ENCODE measurements at places on chromosomes 7 and 10.
A peak's percentile ranks its signal among the peaks of the same experiment; 100 is the strongest.

GRCh38 chr10:109846832-109847231 is 76.5 kb downstream of the XPNPEP1 start:
- no peak for DNase-seq

GRCh38 chr7:47710201-47710935 is 128.5 kb upstream of the TNS3 start:
- DNase-seq, result no peak

DNA sequence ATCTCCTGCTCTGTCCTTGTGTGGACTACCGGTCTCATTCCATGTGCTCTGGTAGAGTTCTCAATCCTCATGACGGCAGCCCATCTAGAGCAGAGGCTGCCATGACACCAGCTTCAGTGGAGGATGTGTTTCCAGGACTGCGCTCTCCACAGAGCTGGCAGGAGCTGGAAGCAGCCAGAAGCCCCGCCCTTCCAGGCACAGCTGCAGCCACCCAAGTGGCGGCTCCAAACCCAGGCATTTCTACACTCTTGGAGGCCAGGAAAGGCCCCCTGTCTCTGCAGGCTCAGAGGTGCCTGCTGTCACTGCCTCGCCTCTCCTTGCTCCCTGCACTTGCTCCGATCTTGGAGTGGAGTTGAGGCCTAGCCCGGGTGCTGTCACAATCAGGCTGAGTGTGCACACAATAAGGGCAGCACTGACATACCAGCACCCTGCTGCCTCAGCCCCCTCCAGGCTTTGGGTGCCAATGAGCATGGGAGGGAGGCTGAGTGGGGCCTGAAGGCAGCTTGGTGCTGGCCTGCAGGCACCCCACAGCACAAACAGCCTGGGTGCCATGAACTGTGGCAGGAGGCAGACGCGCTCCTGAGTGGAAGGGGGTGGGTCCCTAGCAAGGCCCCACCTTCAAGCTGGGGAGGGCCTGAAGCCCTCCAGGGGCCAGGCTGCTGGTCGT is 122.1 kb downstream of the LRRN3 start:
- no peak for DNase-seq

DNA sequence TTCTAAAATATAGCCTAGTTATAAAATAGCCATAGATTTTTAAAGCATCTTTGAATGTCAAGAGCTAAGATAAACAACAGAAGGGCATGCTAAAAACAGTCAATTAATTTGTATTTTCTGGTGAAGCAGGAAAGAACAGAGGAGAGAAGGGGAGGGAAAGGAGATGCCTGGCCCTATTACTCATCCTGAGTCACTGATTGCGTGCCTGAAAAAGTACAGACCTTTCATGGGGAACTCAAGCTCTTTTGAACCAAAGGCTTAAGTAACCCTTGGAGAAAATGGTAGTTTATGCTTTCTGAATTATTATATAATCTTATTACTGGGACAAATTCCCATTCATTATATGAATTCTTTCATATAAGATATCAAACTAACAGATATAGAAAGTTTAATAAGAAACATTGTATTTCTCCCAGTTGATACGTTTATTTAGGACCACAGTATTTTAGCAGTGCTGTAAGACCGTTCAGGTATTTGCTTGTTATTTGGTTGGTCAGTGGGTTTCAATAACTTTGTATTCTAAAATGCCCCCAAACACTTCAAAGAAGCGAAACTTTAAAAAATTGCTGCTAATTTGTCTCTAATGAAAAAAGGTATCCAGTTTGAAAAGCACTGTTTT is 151.3 kb downstream of the HGF start:
- DNase-seq, result no peak

DNA sequence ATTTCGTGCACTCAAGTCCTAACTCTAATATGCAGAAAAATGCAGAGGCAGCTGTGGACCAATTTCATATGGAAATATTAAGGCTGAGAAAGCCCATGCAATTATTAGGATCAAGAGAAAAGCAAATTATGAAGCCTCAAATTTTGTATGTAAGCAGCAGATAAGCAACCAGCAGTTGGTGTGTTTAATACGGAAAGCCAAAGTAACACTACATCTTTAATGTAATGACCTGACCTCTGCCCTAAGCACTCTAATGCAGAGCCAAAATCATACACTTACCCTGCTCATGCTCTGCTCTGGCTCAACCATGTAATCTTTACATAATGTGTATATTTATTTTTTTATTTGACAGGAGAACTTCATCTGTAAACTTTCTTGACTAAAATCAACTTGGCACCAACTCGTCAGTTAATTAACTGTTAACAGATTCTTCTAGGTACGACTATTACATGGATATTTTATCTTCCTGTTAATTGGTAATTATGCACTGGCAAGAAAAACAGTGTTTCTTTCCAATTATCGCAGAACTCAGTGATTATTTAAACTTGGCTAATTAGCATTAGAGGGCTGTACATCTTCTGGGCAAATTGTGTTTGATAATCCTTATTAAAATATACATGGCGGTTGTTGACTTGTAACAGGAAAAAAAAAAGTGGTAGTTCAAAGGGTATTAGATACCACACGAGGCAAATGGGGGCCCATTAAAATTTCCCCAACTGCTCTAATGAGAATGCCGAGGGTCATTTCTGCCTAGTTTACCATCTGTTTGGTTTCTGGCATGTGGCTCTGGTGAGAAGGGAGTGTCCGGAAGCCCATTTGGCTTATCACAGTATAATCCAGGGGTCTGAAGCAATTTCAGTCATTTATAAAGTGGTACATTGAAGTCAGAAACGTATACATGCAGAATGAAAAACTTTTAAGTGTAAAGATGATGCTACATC is 94.5 kb downstream of the RELN start:
- no peak for DNase-seq

- DNase-seq, result no peak
Observed at GRCh38 chr7:22348379-22348778, 8.6 kb downstream of the RAPGEF5 start.

GRCh38 chr10:49171326-49172060 is 16.7 kb downstream of the TMEM273 start:
- no peak for DNase-seq

DNA sequence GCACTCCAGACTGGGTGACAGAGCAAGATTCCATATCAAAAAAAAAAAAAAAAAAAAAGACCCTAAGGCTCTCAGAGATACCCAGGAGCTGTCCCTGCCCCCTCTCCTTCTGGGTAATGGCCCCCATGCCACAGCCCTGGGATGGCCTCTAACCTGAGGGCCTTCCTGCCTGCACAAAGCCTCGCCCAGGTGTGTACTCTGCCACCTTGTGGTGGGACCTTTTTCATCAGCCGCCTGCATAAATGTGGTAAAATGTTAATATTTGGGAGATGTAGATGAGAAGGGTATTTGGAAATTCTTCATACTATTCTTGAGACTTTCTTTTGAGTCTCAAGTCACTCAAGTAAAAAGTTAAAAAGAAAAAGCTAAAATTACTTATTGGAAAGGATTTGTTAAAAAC is 46.3 kb upstream of the RNF216 start:
- peak; percentile 36 for DNase-seq

GRCh38 chr10:80582286-80582960 is 44.7 kb downstream of the SH2D4B start:
- DNase-seq, result no peak

GRCh38 chr10:3270577-3271316 is 98.2 kb upstream of the PITRM1 start:
- no peak for DNase-seq

DNA sequence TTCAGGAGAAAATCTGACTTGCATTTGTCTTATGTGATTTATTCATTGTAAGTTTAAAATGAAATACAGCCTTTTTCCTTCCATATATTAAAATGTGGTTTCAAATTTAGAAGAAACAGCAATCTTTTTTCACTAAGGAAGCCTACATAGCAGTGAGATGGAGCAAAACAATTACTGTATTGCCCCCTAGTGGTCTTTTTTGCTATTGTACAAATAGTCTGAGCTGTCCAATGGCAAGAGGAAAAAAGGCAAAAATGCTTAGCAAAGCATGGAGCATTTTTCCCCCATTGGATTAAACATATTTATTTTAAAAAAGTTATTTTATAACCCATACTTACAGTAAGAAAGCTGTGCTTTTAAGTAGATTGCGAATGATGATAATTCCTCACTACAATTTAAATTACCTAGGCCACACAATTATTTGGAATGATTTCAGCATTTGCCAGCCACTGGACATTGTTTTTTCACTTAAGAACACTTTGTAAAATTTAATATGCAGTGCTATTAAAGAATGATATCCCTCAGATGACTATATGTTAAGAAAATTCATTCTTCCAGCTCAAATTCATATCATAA is 119.5 kb downstream of the CPED1 start:
- DNase-seq, result peak; percentile 54

GRCh38 chr10:103086799-103087198 is 106.3 kb downstream of the NT5C2 start:
- no peak for DNase-seq

- no peak for DNase-seq
Observed at GRCh38 chr10:130246113-130246512, 109.9 kb downstream of the GLRX3 start.

- no peak for DNase-seq
Observed at GRCh38 chr7:120332433-120332832, 59.5 kb downstream of the KCND2 start.

DNA sequence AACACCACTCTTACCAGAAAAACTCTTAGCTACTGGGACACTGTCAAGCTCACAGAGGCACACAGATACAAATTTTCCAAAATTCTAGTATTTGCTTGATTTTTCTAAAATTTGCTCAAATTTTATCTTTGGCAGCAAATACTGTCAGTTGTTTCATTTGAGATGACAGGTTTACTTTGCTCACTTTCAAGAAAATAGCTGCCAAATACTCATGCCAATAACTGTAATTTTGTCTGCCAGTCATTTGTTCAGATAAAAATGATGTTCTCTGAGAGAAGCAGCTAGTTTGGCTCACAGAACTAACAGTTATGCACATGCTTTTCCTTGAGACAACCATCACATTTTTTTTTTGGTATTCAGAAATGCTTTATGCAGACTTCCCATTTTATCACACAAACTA is 82.8 kb downstream of the LRRC18 start:
- DNase-seq, result no peak

- no peak for DNase-seq
Observed at GRCh38 chr10:124632064-124632531, 112.1 kb downstream of the FAM53B start.

GRCh38 chr7:14381936-14382335 is 392.5 kb upstream of the ETV1 start:
- no peak for DNase-seq

- DNase-seq, result peak; percentile 11
Observed at GRCh38 chr7:152076324-152076821, 50.9 kb downstream of the GALNT11 start.

- no peak for DNase-seq
Observed at GRCh38 chr7:45885264-45885882, 2.9 kb upstream of the IGFBP1 start.

DNA sequence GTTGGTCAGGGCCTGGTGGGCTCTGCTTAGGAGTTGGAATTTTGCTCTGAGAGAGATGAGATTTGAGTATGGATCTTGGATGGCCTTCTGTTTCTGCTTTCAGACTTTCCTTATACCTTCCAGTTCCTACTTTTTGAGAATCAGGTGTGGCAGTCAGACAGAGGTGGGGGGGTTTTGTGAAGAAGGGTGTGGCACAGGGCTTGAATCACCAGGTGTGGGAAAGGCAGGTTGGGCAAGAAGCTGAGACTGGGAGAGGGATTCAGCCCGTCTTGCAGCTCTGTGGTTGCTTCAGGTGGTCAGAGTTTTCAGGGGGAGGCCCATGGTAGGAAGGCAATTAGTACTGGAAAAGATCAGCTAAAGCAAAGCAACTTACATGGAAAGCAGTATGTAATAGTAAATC is 340.2 kb downstream of the LRMDA start:
- no peak for DNase-seq

Measured in GM12865 (cell line).